ENCODE measurements at places on chromosomes 7 and 10.

- DNase-seq = no peak
These were observed 40.2 kb upstream of the CCSER2 start for GRCh38 chr10:84288151-84288550.

- no peak for DNase-seq
These were observed 29.6 kb downstream of the FAM133B start for GRCh38 chr7:92560602-92561001.

GRCh38 chr7:34123316-34123715, 218.0 kb downstream of the BMPER start:
- no peak for DNase-seq

GRCh38 chr7:125406111-125406510, 476.5 kb upstream of the POT1 start:
- no peak for DNase-seq

GRCh38 chr10:84149854-84150253, 10.5 kb downstream of the GHITM start:
- DNase-seq = no peak

DNA sequence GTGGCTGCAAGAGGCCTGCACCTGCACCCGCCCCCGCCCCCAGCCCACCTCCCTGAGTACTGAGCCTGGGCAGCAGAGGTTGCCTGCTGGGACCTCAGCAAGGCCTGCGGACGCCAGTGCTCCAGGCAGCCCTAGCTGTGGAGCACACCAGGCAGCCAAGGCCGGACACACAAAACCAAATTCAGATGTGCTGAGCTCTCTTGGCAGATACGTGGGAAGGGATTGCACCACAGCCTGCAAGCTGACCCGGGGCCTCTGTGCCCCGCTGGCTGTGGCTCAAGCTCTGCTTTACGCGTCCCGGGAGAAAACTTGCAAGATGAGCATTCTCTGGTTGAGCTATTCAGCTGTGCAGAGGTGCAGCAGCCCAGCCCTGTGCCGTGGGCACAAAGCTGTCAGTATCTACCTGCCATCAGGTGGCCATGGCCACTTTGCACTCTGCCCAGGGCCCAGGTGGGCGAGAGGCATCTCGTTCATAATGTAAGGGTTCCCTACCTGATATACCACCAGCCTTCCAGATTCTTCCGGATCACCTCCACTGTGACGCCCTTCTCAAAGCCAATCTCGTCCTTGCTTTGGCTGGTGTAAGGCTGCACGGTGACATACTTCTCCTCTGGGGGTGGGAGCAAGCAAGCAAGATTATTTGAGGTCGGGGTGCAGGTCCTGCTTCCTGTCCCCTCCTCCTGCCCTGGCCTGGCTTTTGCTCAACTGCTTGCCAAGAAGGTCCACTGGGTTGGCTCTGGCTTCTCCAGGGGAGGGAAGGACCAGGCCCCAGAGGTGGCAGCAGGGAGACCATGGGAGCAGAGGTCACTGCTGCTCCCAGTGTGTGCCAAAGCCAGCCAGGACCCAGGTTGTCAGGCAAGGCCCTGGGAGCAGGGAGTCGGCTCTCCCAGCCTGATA, 123.4 kb downstream of the NEURL1 start:
- no peak for DNase-seq

- DNase-seq = peak; percentile 19
These were observed 1.5 kb upstream of the GRIFIN start for GRCh38 chr7:2477447-2478398.

DNA sequence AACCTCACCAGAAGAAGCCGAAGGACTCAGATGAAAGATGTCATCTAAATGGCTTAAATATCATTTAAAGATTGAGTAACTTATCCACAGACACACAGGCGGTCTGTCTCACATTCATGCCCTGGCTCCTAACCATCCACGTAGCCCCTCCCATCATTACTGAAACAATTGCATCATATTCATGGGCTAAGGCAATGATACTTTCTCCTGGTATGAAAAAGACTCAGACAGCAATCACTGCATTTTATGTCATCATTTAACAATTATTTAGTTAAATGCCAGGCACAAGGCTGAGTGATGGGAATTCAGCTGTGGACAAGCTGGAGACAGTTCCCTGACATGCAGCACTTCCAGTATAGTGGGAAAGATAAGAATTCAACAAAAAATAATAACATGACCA, 11.2 kb upstream of the TECTB start:
- peak; percentile 14 for DNase-seq

GRCh38 chr10:37490266-37490665, 364.9 kb downstream of the ANKRD30A start:
- DNase-seq = no peak

DNA sequence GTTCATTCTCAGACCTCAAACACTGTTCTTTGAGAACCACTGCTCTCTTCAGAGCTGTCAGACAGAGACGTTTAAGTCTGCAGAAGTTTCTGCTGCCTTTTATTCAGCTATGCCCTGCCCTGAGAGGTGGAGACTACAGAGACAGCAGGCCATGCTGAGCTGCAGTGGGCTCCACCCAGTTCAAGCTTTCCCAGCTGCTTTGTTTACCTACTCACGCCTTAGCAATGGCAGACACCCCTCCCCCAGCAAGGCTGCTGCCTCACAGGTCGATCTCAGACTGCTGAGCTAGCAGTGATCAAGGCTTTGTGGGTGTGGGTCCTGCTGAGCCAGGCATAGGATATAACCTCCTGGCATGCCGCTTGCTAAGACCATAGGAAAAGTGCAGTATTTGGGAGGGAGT, 80.5 kb upstream of the CYP2C9 start:
- DNase-seq = no peak

DNA sequence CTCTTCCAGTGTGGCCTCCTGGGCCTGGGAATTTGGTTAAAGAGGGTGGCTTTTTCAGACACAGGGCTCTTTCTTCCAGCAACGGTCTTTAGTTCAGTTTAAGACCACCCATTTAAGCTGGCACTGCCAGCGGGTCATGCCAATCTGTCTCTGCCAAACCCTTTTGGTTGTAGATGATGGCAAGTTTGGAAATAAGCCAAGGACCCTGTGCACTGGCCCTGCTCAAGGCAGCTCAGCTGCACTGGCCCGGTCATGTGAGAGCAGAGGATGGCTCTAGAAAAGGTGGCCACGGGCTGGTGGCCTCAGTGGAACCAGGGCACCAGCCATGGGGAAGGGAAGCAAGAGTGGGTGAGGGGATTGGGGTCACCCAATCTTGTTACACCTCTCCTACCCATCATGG, 294.1 kb downstream of the GLRX3 start:
- no peak for DNase-seq

GRCh38 chr10:43731486-43731885, 82.8 kb upstream of the ZNF32 start:
- no peak for DNase-seq

DNA sequence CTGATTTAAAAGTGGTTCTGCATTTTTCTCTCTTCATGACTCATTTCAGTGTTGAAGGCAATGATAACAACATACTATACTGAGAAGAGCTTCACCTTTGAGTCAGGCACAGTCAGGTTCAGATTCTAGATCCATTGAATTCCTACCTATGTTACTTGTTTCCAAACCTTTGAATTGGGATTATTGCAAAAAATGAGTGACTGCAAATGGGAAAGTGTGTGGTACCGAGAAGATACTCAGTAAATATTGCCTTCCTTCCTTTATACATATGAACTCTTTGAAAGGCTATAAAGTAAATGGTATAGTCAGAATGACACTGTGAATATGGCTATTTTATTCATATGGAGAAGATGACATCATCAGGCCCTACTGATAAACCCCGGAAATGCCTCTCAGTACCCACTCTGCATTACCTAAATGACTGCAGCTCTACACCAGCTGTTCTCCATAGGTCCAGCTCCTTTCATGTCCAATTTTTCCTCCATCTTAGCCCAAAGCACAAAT, 66.7 kb upstream of the FGL2 start:
- no peak for DNase-seq

- no peak for DNase-seq
These were observed 218.1 kb downstream of the WDR11 start for GRCh38 chr10:121069061-121069850.

- DNase-seq = no peak
These were observed 804.4 kb upstream of the CELF2 start for GRCh38 chr10:10213237-10213636.

- no peak for DNase-seq
These were observed 80.7 kb upstream of the KIAA1217 start for GRCh38 chr10:24128066-24128730.

GRCh38 chr7:55065079-55065478, 46.3 kb downstream of the EGFR start:
- peak; percentile 75 for DNase-seq

- DNase-seq = no peak
These were observed 180.5 kb upstream of the AOAH start for GRCh38 chr7:36904802-36905201.

- DNase-seq = no peak
These were observed 73.1 kb upstream of the PDE1C start for GRCh38 chr7:32143301-32143700.

- DNase-seq = no peak
These were observed 55.1 kb downstream of the UNCX start for GRCh38 chr7:1287752-1288201.

DNA sequence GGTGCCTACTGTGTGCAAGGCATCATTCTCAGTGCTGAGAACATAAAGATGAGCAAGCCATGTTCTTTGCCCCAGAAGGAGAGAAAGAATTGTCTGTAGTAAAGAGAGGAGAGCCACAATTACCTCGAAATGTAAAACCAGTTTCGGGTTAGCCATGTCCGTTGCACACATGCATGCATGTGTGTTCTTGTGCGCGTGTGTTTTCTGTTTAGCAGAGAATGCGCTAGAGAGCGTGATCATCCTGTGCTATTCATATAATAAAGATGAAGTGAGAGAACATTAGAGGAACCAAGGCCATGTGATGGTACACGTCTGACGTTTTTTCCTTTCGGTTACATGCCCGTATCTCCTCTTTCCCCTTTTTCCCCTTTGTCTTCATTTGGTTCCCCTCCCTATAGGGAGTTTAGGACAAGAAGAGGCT, 158.2 kb downstream of the CELF2 start:
- DNase-seq = no peak

DNA sequence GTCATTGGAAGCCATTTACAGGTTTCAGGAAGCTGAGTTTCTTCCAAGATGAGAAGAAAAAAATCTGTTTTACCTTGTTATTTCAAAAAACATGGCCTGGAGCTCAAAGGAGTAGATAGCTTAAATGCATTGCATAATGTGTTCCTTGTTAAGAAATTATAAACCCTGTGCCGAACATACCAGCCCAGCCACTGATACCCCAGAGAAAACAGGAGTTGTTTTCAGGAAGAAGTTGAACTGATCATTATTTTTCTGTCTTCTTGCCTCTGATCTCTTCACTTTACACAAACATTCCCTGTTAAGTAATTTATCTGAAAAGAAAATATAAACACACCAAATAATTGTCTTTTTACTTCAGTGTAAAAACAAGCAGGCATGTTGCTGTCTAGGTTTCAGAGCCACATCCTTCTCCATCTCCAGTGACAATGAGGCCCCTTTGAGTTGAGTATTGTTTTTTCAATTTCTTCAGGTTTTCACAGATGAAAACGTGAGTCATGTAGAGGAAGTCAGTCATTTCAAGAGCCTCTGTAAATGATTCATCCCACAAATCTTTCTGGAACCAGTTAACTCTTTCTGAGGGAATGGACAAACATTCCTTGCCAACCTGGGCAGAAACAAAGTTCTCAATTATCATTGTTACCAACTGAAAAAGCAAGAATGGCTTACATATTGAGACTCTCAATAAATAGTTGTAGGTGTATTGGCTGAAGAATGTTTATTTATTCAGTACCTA, 244.2 kb downstream of the IPMK start:
- DNase-seq = peak; percentile 91

GRCh38 chr7:101216001-101216859, 1.2 kb downstream of the PLOD3 start:
- peak; percentile 58 for DNase-seq

GRCh38 chr7:140877249-140877524, 47.5 kb downstream of the BRAF start:
- DNase-seq = no peak

DNA sequence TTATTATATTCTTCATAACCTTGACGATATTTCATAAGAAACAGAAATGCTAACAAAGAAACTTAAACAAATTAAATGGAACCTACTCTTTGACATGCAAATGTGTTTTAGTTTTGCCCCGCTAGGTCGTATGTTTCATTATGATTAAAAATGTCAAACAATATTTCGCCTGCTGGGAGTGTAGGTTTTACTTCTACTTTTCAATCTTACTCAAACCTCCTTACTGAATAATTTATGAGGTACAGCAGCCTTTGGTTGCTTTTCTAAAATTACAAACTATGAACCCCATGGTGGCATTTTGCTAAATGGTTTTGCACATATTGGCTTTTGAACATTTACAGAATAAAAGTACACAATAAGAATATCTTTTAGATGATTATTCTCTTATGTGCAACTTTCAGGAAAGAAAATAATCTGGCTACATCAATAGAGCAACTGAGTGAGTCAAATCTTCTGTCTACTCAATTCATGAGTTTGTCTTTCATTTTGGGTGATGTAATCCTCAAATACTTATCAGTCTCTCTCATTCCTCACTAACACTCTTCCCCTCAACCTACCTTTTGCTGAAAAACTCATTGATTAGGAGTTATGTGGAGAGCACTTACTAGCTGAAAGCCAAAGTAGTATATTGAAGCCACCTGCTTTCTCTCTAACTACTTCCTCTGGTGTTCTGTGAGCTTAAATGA, 1226.4 kb downstream of the XPNPEP1 start:
- DNase-seq = no peak

GRCh38 chr10:133359554-133359971, 1.7 kb upstream of the FUOM start:
- DNase-seq = no peak

DNA sequence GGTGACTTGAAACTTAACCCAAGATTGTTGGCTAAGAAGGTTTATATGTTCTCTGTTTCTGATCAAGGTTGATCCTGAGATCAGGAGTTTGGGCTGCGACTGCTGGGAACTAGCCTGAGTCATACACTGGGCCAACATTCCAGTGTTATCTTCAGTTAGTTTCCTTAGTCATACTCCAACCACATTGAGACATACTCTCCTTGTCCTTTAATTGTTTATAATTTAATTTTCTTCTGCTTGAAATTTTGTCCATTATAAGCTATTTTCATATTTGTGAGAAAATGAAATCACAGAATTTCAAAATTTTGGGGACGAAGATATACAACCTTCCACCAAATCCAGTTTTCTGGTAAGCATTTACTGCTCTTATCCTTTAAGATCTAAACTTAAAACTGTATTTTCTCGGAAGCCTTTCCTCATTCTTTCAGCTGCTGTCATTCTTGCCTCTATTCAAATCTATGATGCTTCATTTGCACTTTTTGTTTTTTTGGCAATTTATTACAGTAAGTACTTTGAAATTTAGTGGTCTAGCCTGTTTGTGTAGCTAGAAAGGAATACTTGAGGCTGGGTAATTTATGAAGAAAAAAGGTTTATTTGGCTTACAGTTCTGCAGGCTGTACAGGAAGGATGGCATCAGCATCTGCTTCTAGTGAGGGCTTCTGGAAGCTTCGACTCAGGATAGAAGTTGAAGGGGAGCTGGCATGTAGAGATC, 63.4 kb upstream of the POT1 start:
- DNase-seq = peak; percentile 69

DNA sequence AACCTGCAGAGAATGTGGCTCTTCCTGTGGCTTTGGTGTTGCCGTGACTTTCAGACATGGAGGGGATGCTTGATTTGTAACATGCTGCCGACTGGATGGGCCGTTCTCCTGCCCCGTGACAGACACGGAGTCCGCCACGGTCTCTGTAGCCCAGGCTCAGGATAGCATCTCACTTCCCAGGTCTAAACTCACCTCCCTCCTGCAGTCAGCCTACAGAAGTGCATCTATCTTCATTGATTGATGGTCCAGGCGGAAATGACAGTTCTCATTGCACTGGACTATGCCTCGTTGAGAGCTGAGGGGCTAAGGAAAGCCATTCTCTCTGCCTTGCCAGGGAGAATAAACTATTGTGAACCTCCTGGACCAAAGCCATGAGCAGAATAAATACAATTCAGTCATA, 77.5 kb downstream of the CHN2 start:
- no peak for DNase-seq

All from RKO (cell line).